ENCODE measurements at places on chromosomes 5 and 9. TPM values are rescaled to one million over a fixed set of nuclear protein-coding genes. Genes with fewer than 3 reads are reported as not detected.

Gene NR6A1
- 125 TPM for total RNA-seq

Gene CD14
- not detected for total RNA-seq

Gene PHF2
- 8.9 TPM for total RNA-seq

Gene AGPAT2
- 33.3 TPM for total RNA-seq

Gene STPG3
- total RNA-seq: not detected

Gene SYK
- total RNA-seq: 5.4 TPM

Gene PCDHGA3
- 0.90 TPM for total RNA-seq

Gene PCDHB7
- 0.39 TPM for total RNA-seq

Gene ANKRD18A
- total RNA-seq: 2.4 TPM

Gene CRB2
- 9.8 TPM for total RNA-seq

Gene CFAP90
- 3.5 TPM for total RNA-seq

DNA sequence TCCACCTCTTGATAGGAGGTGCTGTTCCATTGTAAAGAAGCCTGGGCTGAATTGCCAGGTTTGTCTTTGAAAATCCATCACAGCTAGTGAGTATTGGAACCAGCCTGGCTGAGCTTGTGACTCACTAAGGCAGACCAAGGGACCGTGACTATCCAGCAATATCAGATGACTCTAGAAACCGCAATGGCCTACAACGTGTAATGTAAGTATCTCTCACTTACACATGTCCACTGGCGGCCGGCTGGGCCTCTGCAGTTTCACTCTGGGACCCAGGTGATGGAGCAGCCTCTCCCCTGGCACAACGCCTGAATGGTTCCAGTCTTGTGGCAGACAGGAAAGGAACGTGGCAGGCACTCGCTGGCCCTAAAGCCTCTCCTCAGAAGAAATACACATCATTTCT is 3.1 kb upstream of the HRH2 start:
- H3K27ac ChIP-seq: no peak overlapping the region
- no peak overlapping the region for H3K4me3 ChIP-seq

GRCh38 chr5:175681045-175681967 is 23.4 kb downstream of the HRH2 start:
- no peak for DNase-seq
- H3K27me3 ChIP-seq: no peaks in the 10 kb centered on the region
- H3K36me3 ChIP-seq: no peaks in the 10 kb centered on the region

GRCh38 chr9:107211284-107211923 is 71.7 kb upstream of the RAD23B start:
- H3K4me1 ChIP-seq: peaks cover 10% of the 10 kb centered on the region
- no peak overlapping the region for H3K27ac ChIP-seq
- H3K27me3 ChIP-seq: no peaks in the 10 kb centered on the region
- no peaks in the 10 kb centered on the region for H3K36me3 ChIP-seq

DNA sequence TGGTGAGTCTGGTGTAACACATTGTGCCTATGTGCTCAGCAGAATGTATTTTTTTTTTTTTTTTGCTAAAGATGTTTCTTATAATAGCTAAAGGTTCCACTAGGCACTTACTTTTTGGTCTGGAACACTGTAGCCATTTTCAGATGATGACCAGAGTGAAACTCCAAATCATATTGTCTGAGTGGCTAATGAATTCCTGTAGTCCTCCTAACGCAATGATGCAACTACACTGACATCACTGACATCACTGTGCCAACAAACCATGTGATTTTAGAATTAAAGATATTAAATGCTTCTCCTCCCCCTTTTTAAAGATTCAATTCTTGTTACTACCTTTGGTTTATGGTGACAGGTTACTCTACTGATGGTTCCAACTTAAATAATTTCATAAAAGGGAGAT is 28.8 kb downstream of the JAKMIP2 start:
- H3K4me3 ChIP-seq: no peak overlapping the region
- H3K27ac ChIP-seq: no peak overlapping the region
- peaks cover 52% of the 10 kb centered on the region for H3K4me1 ChIP-seq
- no peaks in the 10 kb centered on the region for H3K36me3 ChIP-seq
- DNase-seq: no peak

DNA sequence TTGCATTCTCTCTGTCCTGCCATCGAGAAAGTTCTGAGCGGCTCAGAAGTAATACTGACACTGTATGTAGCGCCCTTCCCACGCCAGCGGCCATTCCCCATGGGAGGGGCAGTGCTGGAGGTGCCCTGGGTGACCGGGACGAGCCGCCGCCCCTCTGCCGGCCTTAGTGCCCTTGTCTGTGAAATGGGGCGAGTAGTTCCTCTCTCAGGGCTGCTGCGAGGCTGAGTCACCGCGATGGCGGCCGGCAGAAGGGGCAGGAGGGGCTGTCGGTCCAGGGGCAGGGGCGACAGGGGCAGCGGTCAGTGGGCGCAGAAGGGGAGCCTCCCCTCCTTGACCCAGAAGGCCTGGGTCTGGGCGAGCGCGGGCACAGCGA is 148.9 kb downstream of the GAPVD1 start:
- H3K27ac ChIP-seq: no peak overlapping the region
- H3K36me3 ChIP-seq: no peaks in the 10 kb centered on the region
- H3K27me3 ChIP-seq: peaks cover 10% of the 10 kb centered on the region
- no peak for DNase-seq
- H3K4me3 ChIP-seq: no peak overlapping the region
- H3K4me1 ChIP-seq: no peaks in the 10 kb centered on the region

GRCh38 chr5:160473681-160474080 is 52.0 kb downstream of the PTTG1 start:
- H3K27ac ChIP-seq: no peak overlapping the region
- no peak overlapping the region for H3K4me3 ChIP-seq
- H3K4me1 ChIP-seq: peaks cover 26% of the 10 kb centered on the region
- H3K27me3 ChIP-seq: no peaks in the 10 kb centered on the region
- H3K36me3 ChIP-seq: no peaks in the 10 kb centered on the region

DNA sequence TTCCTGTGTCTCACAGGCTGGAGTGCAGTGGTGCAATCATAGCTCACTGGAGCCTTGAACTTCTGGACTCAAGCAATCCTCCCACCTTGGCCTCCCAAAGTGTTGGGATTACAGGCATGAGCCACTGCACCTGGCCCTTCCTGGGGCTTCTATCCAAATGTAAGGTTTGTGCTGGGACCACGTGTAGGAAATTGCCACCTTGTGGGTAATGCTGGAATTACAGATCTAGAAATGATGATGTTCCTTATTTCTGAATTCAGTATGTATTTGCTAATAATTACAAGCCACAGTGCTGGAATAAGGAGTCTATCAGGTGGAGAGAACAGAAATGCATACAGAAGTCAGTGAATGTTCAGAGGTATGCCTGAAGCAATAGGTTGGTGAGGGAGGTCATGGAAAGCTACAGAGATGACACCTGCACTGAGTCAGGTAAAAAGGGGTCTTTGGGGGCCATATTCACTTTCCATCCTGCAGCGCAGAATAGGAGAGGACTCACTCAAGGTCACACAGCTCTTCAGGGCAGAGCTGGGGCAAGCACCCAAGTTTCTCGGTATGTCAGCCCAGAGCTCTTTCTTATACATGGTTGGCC is 8.8 kb upstream of the IGFBPL1 start:
- H3K4me3 ChIP-seq: no peak overlapping the region
- DNase-seq: peak; percentile 73
- H3K27me3 ChIP-seq: no peaks in the 10 kb centered on the region
- no peaks in the 10 kb centered on the region for H3K36me3 ChIP-seq
- H3K4me1 ChIP-seq: peaks cover 7% of the 10 kb centered on the region
- no peak overlapping the region for H3K27ac ChIP-seq

DNA sequence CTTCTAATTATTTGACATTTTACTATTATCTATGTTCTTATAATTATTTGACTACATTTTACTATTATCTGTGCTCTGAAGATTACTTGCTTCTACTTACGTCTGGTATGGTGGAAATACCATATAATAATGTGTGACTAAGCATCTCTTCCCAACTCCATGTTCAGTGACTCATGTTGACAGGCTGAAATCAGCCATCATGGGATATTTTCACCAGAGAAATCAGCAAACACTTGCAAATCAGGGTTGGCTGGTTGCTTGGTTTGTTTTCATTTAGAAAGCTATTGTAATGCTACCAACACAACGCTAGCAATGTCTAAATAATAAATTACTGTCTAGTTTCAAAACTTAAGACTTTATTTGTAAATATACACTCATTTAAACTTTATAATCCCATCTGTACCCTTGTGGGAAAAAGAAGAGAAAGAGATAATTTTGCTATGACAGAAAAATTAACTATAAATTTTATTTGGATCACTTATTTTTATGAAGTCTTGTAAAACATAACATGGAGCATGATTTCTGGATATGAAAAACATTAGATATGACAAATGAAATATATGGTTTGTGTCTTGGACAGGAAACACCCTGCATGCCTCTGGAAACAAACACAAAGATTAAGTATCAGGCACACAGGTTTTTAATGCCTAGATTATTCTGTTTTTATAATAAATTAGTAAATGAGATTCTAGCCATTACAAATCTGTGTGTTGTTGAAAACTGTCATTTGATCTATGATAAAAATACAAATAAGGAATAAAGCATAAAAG is 337.6 kb downstream of the BNC2 start:
- H3K36me3 ChIP-seq: no peaks in the 10 kb centered on the region
- H3K4me1 ChIP-seq: no peaks in the 10 kb centered on the region
- DNase-seq: no peak
- H3K27me3 ChIP-seq: no peaks in the 10 kb centered on the region

- H3K4me1 ChIP-seq: no peaks in the 10 kb centered on the region
- H3K27me3 ChIP-seq: no peaks in the 10 kb centered on the region
- H3K36me3 ChIP-seq: no peaks in the 10 kb centered on the region
- no peak overlapping the region for H3K4me3 ChIP-seq
- no peak overlapping the region for H3K27ac ChIP-seq
Measured at GRCh38 chr5:59140133-59140532, 557.3 kb downstream of the RAB3C start.

GRCh38 chr5:133957591-133957990 is 10.8 kb downstream of the C5orf15 start:
- no peaks in the 10 kb centered on the region for H3K4me1 ChIP-seq
- no peak overlapping the region for H3K4me3 ChIP-seq
- peaks cover 18% of the 10 kb centered on the region for H3K36me3 ChIP-seq
- no peak for DNase-seq
- H3K27ac ChIP-seq: no peak overlapping the region

DNA sequence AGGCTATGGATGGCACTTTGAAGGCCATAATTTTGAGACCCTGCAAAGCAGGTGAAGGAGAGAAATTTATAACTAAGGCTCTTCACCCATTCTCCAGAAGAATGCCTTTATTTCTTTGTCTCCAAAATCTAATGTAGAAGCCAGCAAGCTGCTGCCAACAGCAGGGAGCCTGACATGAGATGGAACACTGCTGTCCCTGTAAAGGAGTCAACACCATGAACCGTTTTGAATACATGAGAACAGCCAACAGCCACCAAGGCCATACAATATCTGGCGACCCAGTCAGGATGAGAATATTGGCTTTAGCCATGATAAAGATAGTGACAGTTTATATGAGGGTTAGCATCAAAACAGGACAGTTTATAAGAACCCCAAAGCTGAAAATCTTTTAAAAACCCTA is 121.2 kb upstream of the LIFR start:
- no peak overlapping the region for H3K27ac ChIP-seq
- H3K4me3 ChIP-seq: no peak overlapping the region
- H3K36me3 ChIP-seq: no peaks in the 10 kb centered on the region

- no peak overlapping the region for H3K4me3 ChIP-seq
- H3K27ac ChIP-seq: no peak overlapping the region
- no peak for DNase-seq
Measured at GRCh38 chr5:149617760-149618306, 36.5 kb downstream of the ARHGEF37 start.

- no peak overlapping the region for H3K4me3 ChIP-seq
- no peaks in the 10 kb centered on the region for H3K4me1 ChIP-seq
- H3K36me3 ChIP-seq: no peaks in the 10 kb centered on the region
- DNase-seq: no peak
Measured at GRCh38 chr5:111147502-111147901, 55.4 kb downstream of the WDR36 start.

GRCh38 chr9:74551266-74551665 is 54.1 kb downstream of the RORB start:
- H3K4me3 ChIP-seq: no peak overlapping the region
- DNase-seq: no peak
- H3K36me3 ChIP-seq: no peaks in the 10 kb centered on the region

DNA sequence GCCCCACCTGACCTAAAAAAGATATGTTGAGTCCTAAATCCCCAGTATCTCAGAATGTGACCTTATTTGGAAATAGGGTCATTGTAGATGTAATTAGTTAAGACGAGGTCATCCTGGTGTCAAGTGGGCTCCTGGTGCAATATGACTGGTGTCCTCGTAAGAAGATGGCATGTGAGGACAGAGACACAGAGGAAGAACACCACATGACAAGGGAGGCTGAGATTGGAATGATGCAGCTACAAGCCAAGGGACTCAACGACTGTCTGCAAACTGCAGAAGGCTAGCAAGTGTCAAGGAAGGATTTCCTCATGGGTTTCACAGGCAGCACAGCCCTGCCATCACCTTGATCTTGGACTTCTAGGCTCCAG is 100.4 kb upstream of the DAP start:
- no peaks in the 10 kb centered on the region for H3K36me3 ChIP-seq
- H3K27me3 ChIP-seq: no peaks in the 10 kb centered on the region
- no peak for DNase-seq
- H3K4me3 ChIP-seq: no peak overlapping the region
- peaks cover 6% of the 10 kb centered on the region for H3K4me1 ChIP-seq
- H3K27ac ChIP-seq: no peak overlapping the region

DNA sequence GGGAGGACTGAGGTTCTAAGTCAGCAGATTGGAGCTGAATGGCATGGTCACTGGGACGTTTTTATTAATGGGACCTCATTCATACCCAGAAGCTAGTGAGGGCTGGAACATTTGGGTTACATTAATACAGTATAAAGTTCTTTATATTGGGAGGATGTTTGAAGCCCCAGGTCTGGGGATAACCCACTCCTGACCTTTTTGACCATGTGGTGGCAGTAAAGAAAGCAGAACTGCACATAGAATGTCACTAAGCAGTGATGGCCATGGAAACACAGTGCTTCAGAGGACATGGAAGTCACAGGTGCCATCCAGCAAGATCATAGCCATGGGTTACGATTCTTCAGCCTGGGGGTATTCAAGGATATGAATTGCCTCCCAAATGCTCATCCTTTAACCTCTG is 176.0 kb downstream of the ATP10B start:
- H3K4me3 ChIP-seq: no peak overlapping the region
- no peak for DNase-seq
- H3K36me3 ChIP-seq: no peaks in the 10 kb centered on the region

GRCh38 chr9:130143279-130143893 is 28.8 kb upstream of the NCS1 start:
- no peak for DNase-seq
- H3K36me3 ChIP-seq: no peaks in the 10 kb centered on the region
- no peak overlapping the region for H3K27ac ChIP-seq

DNA sequence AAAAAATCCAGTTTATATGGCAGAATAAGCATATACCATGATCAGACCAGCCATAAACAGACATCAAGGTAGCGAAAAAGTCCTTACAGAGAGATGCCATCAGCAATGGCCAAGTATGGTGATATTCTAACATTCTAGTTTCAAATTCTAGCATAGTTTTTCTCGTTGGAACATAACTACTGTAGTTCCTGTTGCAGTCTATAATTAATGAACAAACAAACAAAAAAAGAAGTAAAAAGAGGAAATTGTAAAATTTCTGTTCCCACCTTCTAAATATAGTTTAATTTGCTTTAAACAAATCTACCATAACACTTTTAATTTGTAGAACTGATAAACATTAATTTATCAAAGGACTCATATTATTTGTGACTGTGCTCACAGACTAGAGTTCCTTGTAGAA is 9.9 kb upstream of the CD180 start:
- no peaks in the 10 kb centered on the region for H3K36me3 ChIP-seq
- DNase-seq: no peak

- H3K36me3 ChIP-seq: peaks cover 43% of the 10 kb centered on the region
- H3K4me3 ChIP-seq: no peak overlapping the region
- H3K27ac ChIP-seq: peak overlapping the region; percentile 81
- H3K4me1 ChIP-seq: peaks cover 30% of the 10 kb centered on the region
Measured at GRCh38 chr5:173317091-173317730, 11.0 kb downstream of the STC2 start.

All from GM23338 (cell line).